CD4-positive, alpha-beta T cell treated with Interleukin-17A for 1 hour (primary cell): ENCODE measurements at places on chromosomes 7 and 10.

- no peak for DNase-seq
Observed at GRCh38 chr10:26681076-26681475, 16.4 kb upstream of the PDSS1 start.

DNA sequence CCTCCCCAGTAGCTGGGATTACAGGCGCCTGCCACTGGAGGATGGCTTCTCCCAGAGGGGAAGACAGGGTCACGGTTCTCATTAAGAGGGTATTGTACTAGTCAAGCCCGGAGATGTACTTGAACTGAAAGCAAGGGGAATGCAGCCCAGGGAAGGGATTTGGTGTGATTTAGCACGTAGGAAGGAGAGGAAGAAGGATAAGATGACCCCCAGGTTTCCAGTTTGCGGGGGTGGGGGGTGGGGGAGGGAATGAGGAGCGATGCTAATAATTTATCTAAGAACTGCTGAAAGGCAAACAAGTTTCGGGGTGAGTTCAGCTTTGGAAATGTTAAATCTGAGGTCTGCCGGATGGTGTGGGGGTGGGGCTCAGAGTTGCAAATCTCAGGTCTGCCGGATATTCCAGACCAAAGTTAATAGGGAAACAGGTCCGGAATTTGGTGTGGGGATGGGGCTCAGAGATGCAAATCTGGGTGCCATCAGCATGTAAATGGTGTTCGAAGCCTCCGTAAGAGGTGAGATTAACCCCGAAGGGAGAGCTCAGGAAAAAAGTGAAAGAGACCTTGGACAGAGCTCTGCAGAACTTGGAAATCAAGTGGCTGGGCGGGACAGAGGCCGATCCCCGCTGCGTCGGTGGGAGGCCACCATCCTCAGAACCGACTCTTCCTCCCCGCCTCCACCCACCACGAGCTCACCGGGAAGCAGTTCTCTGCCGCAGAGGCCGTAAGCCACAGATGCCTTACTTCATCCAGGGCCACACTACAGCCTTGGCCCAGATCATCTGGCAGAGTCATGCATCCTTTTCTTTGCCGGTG is 1.6 kb upstream of the SEPHS1 start:
- no peak for DNase-seq

- DNase-seq = no peak
Observed at GRCh38 chr7:19811386-19811785, 38.0 kb upstream of the TMEM196 start.

GRCh38 chr7:155532792-155533119 is 13.6 kb downstream of the CNPY1 start:
- DNase-seq = no peak
